T47D (cell line): ENCODE measurements at places on chromosomes 6 and 20.

DNA sequence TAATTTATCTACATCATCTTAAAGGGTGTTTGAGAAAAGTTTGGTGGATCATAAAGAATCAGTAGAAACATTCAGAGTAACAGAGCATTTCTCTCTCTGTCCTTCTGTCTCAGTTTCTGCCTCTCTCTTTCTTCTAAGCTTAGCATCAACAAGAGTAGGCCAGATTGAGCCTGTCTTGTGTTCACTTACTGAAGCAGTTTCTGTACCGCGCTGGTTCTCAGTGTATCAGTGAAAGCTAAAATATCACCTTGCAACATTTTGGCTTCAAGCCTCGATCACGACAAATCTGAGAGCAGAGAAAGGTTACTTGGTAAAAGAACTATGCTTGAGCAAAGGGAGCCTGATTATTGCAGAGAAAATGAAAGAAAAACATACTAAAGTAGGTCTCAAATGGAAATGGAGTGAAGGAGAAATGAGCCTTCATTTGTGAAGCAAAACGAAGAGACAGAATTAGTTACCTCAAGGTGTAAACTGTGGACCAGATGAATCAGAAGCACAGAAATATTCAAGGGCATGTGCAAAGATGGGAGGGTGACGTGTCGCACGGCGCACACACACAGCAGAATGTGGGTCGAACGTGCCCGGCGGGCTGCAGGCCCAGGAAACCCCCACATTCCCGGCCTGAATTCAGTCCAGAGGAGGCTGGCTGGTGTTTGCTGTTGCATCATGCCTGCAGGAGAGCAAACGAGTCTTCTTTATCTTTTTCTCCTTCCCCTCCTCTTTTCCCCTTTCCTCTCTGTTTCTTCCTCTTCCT is 509.3 kb downstream of the QKI start:
- DNase-seq = no peak

- no peak for DNase-seq
These were observed 185.0 kb downstream of the SYNDIG1 start for GRCh38 chr20:24654425-24654824.

- no peak for DNase-seq
These were observed 25.3 kb upstream of the KIF3B start for GRCh38 chr20:32252189-32252588.

DNA sequence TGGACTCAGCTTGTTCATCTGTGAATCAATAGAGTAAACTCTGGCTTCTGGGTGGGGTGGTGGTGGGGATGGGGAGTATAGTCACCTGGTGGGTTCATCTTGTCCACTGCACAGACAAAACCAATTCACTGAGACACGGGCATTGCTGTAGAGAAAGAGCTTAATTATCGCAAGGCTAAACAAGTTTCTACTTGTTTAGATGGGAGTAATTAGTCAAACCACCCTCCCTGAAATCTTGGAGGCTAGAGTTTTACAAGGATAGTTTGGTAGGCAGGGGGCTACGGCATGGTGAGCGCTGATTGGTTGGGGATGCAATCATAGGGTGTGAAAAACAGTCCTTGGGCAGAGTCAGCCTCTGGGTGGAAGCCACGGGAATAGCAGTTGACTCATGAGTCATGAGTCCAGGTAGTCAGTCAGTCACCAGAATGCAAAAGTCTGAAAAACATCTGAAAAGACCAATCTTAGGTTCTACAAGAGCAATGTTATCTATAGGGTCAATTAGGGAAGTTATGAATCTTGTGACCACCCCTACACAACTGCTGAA is 77.8 kb downstream of the STMND1 start:
- DNase-seq = no peak

GRCh38 chr6:8658416-8658815 is 223.1 kb upstream of the SLC35B3 start:
- DNase-seq = no peak

- DNase-seq = no peak
These were observed 6.7 kb upstream of the ZFAND3 start for GRCh38 chr6:37812841-37813240.

- no peak for DNase-seq
These were observed 126.3 kb downstream of the COL12A1 start for GRCh38 chr6:75079589-75079988.

DNA sequence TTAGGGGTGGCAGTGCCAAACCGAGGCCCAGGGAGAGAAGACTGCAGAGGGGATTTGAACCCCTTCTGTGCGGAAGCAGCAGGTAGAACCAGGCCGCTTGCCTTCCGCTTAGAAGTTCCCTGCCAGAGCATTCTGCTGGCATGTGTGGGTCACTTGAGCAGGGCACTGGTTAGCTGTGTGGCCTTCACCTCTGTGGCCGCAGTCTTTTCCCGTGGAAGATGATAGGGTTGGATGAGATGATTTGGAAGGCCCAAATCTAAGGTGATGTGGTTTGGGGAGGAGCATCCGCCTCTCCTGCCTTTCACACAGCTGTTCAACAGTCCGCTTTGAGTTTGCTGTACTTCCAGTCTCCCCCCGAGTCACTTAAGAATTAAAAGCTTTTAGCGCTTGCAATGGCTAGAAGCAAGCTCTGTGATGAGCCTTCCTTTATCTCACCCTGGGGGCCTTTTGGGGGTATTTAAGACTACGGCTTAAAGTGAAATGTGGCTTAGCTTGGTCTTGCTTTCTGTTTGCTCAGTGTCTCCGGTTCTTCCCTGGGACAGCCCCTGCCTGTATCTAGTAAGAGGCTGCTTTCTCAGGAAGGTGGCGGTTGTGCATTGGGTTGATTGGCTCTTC is 743 bp downstream of the CMTR1 start:
- DNase-seq = peak; percentile 13

DNA sequence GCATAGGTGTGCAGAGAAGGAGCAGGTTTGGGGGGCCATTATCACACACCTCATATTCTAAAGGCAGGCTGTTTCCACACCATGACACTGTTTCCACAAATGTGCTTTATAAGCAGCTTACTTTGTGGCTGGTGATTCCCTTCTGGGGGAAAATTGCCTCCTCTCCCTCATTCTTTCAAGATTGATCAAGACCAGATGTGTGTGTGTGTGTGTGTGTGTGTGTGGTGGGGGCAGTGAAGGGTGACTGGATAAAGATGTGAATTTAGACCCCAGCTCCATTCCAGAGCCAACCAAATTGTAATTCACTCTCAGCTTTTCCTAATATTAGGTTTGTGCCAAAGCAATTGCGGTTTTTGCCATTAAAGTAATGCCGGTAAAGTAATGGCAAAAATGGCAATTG is 45.6 kb downstream of the EDN3 start:
- DNase-seq = no peak

- DNase-seq = no peak
These were observed 45.2 kb downstream of the DSTN start for GRCh38 chr20:17614812-17615644.

- DNase-seq = no peak
These were observed 37.2 kb downstream of the SYNJ2 start for GRCh38 chr6:158018851-158019361.

GRCh38 chr6:129516787-129517186 is 193.2 kb downstream of the ARHGAP18 start:
- DNase-seq = no peak

GRCh38 chr6:138728662-138729061 is 44.9 kb upstream of the CCDC28A start:
- no peak for DNase-seq

DNA sequence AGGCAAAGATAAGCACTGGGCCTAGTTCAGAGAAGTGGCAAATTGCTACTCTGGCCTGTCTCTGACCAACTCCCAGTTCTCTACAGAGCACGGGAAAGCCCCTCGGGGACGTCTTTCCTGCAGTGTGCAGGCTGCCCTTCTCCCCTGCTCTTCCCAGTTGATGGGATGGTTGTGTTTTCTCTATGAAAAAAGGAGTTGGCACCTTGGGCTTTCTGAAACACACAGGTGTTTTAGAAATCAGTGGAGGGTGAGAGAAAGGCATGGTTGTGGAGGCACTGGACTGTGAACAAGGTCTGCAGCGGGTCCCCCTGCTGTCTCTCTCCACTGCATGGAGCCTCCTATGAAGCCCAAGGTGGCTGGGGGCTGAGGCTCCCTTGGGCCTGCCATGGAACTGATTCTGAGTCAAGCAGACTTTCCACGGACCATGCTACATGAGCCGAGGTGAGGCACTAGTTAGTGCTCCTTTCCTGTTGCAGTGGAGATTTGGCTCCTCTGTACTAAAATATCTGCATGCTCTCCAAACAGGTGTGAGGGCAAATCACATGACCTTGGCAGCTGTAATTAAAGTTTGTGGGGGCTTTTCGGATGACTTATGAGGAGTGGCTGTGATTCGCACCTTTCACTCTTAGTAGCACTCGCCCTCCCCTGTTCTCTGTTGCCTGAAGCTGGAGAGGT is 16.3 kb downstream of the GTSF1L start:
- no peak for DNase-seq

- DNase-seq = no peak
These were observed 1.1 kb downstream of the CENPB start for GRCh38 chr20:3785240-3786125.

DNA sequence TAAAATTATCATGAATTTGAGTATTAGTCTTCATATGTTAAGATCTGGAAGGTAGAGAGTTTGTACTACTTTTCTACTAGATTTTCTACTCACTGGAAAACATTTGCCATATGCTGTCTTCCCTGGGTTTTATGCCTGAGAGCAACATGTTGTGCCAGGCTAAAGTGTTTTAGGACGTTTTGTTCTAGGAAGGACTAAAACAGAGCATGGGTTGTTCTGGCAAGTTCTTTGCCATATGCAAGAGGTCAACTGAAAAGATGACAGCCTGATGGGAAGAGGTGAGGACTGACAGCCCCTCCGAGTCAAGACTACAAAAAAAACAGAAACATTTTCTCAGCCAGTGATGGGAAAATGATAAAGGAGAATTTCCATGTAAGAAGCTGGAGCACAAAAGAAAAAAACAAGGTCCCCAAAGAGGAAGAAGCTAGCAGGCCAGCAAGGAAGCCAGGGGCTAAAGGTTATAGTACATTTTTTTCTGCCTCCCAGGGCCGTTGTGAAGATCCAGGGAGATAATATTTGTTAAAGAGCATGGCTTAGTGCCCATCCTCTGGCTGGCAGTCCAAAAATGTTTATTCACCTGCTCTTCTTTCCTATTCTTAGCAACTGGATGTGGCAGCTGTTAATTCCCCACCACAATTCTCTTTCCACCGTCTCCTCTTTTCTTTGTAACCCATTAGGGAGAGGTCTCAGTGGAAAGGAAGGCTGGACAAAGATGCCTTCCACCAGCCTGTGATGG is 7.8 kb downstream of the SCGN start:
- no peak for DNase-seq

DNA sequence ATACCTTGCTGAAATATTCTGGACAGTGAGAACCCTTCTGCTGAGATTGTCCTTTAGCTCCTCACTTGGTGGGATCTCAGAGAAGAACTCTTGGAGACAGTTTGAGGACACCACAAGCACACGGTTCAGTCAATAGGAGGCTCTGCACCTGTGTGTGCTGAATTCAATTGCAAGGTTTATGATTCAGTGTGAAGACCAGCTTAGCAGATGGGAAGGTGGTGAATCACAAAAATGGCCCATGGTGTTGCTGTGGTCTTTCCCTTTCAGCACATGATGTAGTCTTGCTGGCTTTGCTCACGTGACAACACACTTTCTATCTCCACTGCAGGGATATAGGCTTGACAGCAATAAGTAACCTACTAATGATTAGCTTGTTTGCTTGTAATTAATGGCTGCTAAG is 270.3 kb downstream of the SLC24A3 start:
- DNase-seq = no peak

- DNase-seq = no peak
These were observed 20.1 kb downstream of the DCBLD1 start for GRCh38 chr6:117502580-117502979.

- peak; percentile 59 for DNase-seq
These were observed 30.2 kb downstream of the TRAM2 start for GRCh38 chr6:52546678-52547077.

GRCh38 chr6:154440022-154440421 is 70.5 kb downstream of the CNKSR3 start:
- no peak for DNase-seq

DNA sequence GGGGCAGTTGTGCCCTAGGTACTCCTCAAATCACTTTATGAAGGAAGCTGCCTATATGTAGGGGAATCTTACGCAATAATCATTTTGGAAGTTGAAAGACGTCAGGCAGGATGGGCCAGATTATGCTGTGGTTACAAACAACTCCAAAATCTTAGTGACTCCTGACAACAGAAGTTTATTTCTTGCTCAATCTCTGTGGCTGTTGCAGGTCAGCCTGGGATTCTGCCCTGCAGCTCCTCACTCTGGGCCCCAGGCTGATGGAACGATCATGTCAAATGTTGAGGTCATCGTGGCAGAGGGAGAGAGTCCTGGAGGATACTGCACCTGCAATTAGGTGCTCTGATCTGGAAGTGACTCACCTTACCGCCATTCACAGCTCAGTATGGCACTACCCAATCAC is 88.4 kb downstream of the ZDHHC14 start:
- DNase-seq = no peak

GRCh38 chr6:169539176-169539897 is 162.5 kb downstream of the WDR27 start:
- no peak for DNase-seq

GRCh38 chr6:36840432-36841403 is 1.5 kb upstream of the CPNE5 start:
- DNase-seq = peak; percentile 61

DNA sequence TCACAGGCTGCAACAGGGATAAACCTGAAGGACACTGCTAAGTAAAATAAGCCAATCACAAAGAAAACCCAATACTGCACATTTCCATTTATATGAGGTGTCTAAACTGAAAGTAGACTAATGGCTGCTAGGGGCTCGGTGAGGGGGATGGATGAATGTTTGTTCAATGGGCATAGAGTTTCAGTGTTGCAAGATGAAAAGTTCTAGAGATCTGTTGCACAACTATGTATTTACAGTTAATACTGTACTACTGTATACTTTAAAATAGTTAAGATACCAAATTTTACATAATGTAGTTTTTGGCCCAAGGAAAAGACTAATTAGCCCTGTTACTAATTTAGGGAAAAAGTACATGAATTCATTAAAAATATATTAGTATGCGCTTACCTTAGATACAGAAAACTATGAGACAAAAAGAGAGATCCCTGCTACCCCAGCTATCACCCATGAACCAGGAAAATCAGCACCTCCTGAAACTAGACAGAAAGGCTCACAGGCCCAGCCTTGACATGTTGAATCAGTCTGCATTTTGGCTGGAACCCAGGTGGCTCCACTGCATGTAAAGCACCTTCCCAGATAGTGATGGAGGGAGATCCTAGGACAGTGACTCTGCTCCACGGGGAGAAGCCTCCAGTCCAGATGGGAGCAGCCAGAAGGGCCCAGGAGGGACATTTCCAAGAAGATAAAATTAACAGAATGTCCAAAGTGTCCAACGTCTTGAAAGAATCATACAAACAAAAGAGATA is 16.1 kb downstream of the HLA-F start:
- no peak for DNase-seq

- DNase-seq = no peak
These were observed 15.9 kb upstream of the ADGRF1 start for GRCh38 chr6:47057830-47058540.

DNA sequence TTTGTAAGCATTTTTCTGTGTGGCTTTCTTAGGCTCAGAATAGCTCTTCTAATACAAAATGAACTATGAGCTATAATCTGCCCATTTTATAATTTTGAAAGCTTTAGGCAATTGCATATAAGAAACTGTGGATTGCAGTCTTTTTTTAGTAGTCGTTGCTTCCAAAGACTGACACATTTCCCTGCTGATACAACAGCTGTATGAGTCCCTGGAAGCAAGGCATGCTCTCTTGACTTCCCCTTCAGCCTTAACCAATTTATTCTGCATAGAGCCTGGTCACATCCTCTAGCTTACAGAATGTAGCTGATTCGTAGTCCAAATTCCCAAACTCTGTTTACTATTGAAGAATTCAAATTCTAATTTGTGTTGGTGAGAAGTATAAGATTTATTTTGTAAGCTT is 155.3 kb upstream of the EYA4 start:
- no peak for DNase-seq
